Large intestine (tissue), 12 donors: ENCODE measurements at places on chromosomes 7 and 10. TPM values are rescaled to one million over a fixed set of nuclear protein-coding genes. Genes with fewer than 3 reads are reported as not detected.

- peak overlapping the region; percentile 98 for H3K27ac ChIP-seq
- peak; percentile 95 for DNase-seq
- peaks cover 2% of the 10 kb centered on the region for H3K36me3 ChIP-seq
- no peaks in the 10 kb centered on the region for H3K27me3 ChIP-seq
These were observed 977 bp upstream of the SFR1 start for GRCh38 chr10:104120903-104121484.

GRCh38 chr7:70940597-70940996 lies 191.3 kb upstream of the GALNT17 start:
- no peak overlapping the region for H3K4me3 ChIP-seq
- no peaks in the 10 kb centered on the region for H3K36me3 ChIP-seq
- no peaks in the 10 kb centered on the region for H3K4me1 ChIP-seq
- no peak overlapping the region for H3K27ac ChIP-seq

Gene ZFAND2A
- 20.2 TPM for polyA plus RNA-seq

DNA sequence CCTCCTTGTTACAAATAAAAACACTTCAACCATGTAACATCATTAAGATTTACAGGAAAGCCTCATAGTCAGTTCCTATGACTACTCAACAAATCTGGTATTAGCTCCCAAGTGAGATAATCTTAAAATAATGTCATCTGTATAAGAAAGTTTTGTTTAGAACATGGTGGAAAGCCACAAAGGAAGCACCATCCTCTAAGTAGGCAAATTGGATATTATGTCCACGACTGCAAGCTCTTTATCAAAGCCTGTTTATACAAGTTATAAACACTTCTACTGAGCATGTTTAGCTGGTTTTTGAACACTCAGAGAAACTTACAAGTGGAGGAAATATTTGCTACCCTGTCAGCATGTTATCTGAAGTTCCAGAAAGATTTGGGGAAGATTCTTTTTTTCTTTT lies 349.8 kb downstream of the ARL4A start:
- H3K4me1 ChIP-seq: no peaks in the 10 kb centered on the region
- no peaks in the 10 kb centered on the region for H3K36me3 ChIP-seq
- no peak overlapping the region for H3K27ac ChIP-seq

GRCh38 chr10:14562218-14563075 lies 212.2 kb downstream of the FAM107B start:
- DNase-seq: peak; percentile 53
- peaks cover 4% of the 10 kb centered on the region for H3K36me3 ChIP-seq

Gene PNLIPRP3
- polyA plus RNA-seq: not detected

Gene KCNIP2
- 21.2 TPM for polyA plus RNA-seq

GRCh38 chr7:11379641-11380040 lies 406.0 kb downstream of the PHF14 start:
- no peaks in the 10 kb centered on the region for H3K36me3 ChIP-seq
- H3K27me3 ChIP-seq: no peaks in the 10 kb centered on the region
- H3K27ac ChIP-seq: no peak overlapping the region
- no peak for DNase-seq
- no peaks in the 10 kb centered on the region for H3K4me1 ChIP-seq

Gene WDR86
- 12.0 TPM for polyA plus RNA-seq

Gene CHCHD1
- polyA plus RNA-seq: 49.7 TPM

DNA sequence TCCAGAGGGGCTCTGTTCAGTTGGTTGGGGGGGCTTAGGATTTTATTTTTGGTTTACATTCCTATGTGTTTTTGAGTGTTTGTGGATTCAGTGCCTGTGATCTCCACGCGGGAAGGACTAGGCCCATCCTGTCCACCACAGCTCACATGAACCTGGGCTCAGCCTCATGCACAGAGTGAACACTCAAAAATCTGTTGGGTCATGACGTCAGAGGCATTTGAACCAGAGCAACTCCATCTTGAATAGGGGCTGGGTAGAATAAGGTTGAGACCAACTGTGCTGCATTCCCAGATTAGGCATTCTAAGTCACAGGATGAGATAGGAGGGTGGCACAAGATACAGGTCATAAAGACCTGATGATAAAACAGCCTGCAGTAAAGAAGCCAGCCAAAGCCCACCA lies 133.3 kb downstream of the RAMP3 start:
- H3K36me3 ChIP-seq: no peaks in the 10 kb centered on the region
- H3K4me1 ChIP-seq: no peaks in the 10 kb centered on the region
- no peak for DNase-seq
- H3K27me3 ChIP-seq: no peaks in the 10 kb centered on the region
- no peak overlapping the region for H3K27ac ChIP-seq

DNA sequence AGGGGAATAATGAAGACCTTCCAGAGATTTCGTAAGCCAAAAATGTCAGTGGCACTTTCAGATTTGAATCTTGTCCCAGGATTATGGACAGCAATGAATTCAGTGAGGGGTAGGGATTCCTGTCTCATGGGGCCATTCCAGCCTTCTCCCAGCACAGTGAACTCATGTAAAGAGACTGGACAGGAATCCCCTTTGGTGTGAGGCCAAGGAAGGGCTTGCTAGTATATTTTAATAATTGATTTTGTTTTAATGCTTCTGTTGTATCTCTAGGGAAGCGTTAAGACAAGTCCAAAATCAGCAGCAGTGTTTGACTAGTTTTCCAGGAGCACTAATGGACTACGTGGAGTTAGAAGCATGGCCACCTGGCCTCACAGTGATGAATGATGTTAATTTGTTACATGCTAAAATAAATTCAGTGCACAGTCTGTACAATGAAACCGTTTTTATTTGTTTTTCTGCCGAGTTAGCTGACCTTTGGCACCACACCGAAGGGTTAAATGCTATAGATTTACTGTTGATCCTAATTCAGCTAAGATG lies 214.0 kb upstream of the DKK1 start:
- no peaks in the 10 kb centered on the region for H3K27me3 ChIP-seq
- H3K4me3 ChIP-seq: no peak overlapping the region
- no peak for DNase-seq
- H3K4me1 ChIP-seq: no peaks in the 10 kb centered on the region
- no peaks in the 10 kb centered on the region for H3K36me3 ChIP-seq
- H3K27ac ChIP-seq: no peak overlapping the region

GRCh38 chr7:11175887-11176286 lies 202.2 kb downstream of the PHF14 start:
- no peak for DNase-seq
- no peaks in the 10 kb centered on the region for H3K36me3 ChIP-seq
- no peak overlapping the region for H3K27ac ChIP-seq

DNA sequence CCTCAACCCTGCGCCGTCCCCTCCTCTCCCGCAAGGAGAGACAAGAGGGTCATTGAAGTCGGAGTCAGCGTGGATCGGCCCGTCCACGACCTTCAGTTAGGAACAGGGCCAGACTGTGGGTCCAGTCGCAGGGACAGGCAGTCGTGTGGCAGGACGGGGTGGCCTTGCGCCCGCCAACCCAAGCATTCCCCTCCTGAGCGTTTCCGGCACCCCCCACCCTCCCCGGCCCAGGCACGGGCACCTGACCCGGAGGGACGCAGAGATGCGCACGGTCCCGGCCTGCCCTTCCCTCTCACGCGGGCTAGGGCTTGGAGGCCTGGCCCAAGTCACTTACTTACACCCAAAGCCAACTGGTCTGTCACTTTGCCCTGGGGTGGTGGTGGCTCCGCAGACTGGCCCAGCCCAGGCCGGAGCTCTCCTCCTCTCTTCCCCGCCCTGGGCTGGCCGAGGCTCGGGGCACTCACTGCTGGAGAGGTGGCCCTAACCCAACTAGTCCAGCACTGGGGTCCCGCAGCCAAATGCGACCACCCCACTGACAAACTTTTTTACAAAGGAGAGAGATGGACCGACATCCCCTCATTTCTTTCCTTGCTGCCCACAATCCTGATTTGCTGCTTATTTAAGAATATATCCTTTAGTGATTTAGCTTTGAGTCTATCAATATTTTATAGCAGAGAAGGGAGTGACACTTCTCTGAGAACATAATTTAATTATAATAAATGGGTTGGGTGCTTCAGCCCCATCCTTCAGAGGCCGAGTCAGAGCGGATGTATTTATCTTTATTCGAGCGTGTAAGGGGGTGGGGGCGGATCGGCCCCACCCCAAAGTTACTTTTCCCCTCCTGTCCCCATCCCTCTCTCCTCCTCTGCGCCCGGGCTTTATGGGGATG lies 1.2 kb upstream of the UNCX start:
- DNase-seq: no peak
- no peak overlapping the region for H3K4me3 ChIP-seq
- no peaks in the 10 kb centered on the region for H3K36me3 ChIP-seq
- H3K4me1 ChIP-seq: peaks cover 3% of the 10 kb centered on the region

DNA sequence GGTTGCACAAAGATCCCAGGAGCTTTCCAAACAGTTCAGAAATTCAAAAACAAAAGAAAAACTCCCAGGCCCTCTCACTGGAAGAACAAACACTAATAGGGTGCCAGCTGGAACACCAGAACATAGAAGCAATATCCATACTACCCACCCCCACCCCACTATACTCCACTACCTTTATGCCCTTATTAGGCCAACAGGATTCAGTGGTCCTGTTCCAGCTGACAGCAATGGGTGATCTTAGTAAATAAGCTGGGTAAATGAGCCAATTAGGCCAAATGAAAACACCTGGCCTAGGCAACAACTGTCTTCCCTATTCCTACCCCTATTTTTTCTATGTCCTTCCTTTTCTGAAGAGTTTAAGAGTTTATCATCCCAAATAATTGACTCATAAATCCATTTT lies 11.7 kb downstream of the NOC3L start:
- H3K27me3 ChIP-seq: no peaks in the 10 kb centered on the region
- DNase-seq: no peak
- H3K27ac ChIP-seq: no peak overlapping the region
- peaks cover 33% of the 10 kb centered on the region for H3K36me3 ChIP-seq
- no peak overlapping the region for H3K4me3 ChIP-seq

Gene EIF5AL1
- 0.39 TPM for polyA plus RNA-seq

- DNase-seq: no peak
- H3K27me3 ChIP-seq: no peaks in the 10 kb centered on the region
- H3K27ac ChIP-seq: no peak overlapping the region
- H3K36me3 ChIP-seq: peaks cover 8% of the 10 kb centered on the region
These were observed 3.8 kb downstream of the WDR91 start for GRCh38 chr7:135207406-135208101.

DNA sequence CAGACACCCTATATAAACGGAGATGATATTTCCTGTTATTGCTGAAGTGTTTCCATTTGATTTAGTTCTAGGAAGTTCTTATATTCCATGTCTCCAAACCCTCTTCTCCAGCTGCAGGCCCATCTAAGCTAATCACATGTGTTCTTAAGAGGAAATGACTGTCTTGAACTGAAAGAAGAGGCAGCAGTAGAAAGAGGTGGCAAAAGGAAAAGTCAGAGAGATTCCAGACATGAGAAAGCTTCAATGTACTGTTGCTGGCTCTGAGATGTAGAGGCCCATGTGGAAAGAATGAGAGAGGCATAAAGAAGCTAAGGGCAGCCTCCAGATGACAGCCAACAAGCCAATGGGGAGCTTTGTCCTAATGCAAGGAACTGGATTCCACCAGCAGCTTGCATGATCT lies 287.2 kb downstream of the GFRA1 start:
- H3K4me1 ChIP-seq: no peaks in the 10 kb centered on the region
- H3K27me3 ChIP-seq: no peaks in the 10 kb centered on the region
- no peak for DNase-seq
- H3K27ac ChIP-seq: no peak overlapping the region
- H3K4me3 ChIP-seq: no peak overlapping the region

Gene DHX32
- polyA plus RNA-seq: 37.2 TPM

- H3K4me1 ChIP-seq: no peaks in the 10 kb centered on the region
- peaks cover 4% of the 10 kb centered on the region for H3K36me3 ChIP-seq
- no peak overlapping the region for H3K4me3 ChIP-seq
- no peak for DNase-seq
- no peaks in the 10 kb centered on the region for H3K27me3 ChIP-seq
These were observed 63.9 kb downstream of the DPY19L1 start for GRCh38 chr7:34973400-34973760.

DNA sequence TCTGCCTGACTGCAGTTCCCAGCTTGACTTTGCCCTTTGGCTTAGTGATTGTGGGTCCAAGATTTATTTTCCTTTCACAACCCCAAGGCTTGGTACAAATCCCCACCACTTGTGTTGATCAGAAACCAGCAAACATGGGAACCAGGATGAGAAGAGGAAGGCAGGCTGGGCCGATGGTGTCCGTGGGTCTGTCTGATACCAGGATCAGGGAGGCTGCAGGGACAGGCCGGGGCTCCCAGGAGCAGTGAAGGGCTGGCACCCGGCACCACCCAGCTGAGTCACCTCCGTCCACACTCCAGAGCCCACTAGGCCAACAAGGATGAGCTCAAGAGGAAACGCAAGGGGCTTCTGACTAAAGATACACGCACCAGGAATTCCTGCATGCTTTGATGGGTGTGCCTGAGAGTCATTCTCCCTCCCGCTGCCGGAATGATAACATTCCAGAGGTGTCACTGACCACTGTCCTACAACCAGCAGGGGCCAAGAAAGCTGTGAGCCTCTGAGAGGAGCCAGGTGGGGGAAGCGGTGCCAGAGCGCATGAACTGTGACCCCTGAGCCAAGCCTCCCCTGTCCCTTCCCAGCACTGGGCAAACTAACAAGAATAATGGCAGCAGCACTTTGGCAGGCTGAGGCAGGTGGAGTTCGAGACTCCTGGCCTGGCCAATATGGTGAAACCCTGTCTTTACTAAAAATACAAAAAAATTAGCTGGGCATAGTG lies 29.2 kb upstream of the PROSER2 start:
- peak overlapping the region; percentile 87 for H3K27ac ChIP-seq
- no peak overlapping the region for H3K4me3 ChIP-seq
- H3K4me1 ChIP-seq: peaks cover 14% of the 10 kb centered on the region
- DNase-seq: peak; percentile 71
- H3K27me3 ChIP-seq: no peaks in the 10 kb centered on the region

DNA sequence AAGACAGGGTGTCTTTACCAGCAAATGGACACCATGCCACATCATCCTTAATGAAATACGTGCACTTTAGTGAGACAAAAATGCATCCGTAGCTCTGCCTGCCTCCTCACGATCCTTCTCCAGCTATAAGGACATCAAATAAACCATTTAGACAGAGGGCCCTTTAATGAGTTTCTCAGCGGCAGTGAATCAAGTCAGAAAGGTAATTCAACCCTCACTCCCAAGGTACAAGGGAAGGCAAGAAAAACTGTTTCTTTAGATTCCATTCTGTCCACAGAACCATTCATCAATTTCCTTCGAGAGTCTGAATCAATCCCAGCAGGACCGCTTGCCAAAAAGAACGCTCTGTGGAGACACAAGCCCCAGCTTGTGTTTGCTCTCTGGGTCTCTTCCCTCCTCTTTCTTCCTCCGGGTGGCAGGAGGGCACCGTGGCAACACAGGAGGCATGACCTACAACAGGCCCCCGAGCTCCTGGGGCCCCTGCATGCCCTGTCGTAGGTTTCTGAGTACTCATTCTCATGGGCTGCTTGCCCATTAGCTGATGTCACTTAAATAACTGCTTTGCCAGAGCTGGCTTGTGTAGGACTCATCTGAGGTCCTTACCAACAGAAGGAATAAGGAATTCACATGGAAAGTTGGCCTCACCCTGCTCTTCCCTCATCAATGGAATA lies 297.8 kb upstream of the PRKCQ start:
- H3K27me3 ChIP-seq: no peaks in the 10 kb centered on the region
- no peak for DNase-seq
- no peak overlapping the region for H3K4me3 ChIP-seq
- H3K36me3 ChIP-seq: no peaks in the 10 kb centered on the region
- no peak overlapping the region for H3K27ac ChIP-seq
